ENCODE measurements at places on chromosomes 5 and 9. TPM values are rescaled to one million over a fixed set of nuclear protein-coding genes. Genes with fewer than 3 reads are reported as not detected.

DNA sequence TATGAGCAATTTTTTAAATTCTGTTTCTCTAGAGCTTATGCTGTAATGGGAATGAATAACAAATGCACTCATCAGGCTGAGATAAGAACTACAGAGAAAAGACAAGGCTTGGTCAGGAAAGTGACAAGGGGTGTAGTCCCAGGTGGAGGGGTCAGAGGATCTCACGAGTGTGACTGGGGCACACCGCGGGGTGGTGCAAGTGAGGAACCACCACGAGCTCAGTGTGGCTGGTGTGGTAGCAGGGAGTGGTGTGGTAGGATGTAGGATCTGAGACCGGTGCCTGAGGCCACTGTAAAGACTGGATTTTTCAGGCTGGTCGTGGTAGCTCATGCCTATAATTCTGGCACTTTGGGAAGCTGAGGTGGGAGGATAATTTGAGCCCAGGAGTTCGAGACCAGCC is 9.0 kb downstream of the ANXA6 start:
- peaks cover 89% of the 10 kb centered on the region for H3K4me1 ChIP-seq
- H3K27ac ChIP-seq: peak overlapping the region; percentile 82
- DNase-seq: peak; percentile 40

DNA sequence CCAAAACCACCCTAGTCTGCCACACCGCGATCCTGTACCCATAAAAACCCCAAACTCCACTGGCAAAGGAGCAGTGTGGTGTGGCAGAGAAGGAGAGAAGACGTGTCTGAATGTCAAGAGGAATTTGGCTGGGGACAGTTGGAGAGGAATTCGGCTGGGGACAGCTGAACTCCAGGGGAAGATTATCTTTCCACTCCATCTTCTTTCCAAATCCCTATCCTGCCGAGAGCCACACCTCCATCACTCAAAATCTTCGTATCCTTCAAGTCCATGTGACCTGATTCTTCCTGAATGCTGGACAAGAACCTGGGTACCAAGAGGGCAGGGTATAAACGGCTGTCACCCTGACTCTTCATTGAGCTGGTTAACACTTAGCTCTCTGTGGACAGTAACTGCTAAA is 448.1 kb downstream of the ARHGEF28 start:
- H3K4me3 ChIP-seq: no peak overlapping the region
- H3K4me1 ChIP-seq: no peaks in the 10 kb centered on the region
- H3K36me3 ChIP-seq: no peaks in the 10 kb centered on the region
- no peaks in the 10 kb centered on the region for H3K27me3 ChIP-seq
- DNase-seq: no peak

GRCh38 chr5:39178861-39179260 is 40.5 kb downstream of the FYB1 start:
- H3K4me1 ChIP-seq: peaks cover 96% of the 10 kb centered on the region
- no peaks in the 10 kb centered on the region for H3K27me3 ChIP-seq
- H3K27ac ChIP-seq: peak overlapping the region; percentile 93
- H3K4me3 ChIP-seq: peak overlapping the region; percentile 71

DNA sequence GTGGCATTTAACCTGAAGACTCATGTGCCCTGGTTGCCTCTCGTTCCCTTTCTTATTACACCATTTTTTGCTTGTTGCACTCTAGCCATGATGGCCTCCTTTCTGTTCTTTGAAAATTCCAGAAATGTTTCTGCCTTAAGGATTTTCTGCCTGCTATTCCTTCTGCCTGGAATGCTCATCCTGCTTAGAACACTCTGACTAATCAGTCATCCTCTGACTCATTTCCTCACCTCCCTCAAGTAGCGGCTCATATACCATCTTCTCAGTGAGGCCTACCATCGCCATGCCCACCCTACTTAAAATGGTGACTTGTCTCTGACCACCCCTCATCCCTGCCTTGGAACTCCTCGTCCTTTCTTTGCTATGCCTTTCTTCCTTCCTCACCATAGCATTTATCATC is 68.8 kb downstream of the KIF4B start:
- peaks cover 3% of the 10 kb centered on the region for H3K27me3 ChIP-seq
- H3K4me1 ChIP-seq: no peaks in the 10 kb centered on the region
- H3K36me3 ChIP-seq: no peaks in the 10 kb centered on the region
- no peak for DNase-seq
- no peak overlapping the region for H3K27ac ChIP-seq

- H3K27ac ChIP-seq: no peak overlapping the region
- no peaks in the 10 kb centered on the region for H3K36me3 ChIP-seq
- DNase-seq: no peak
- H3K4me3 ChIP-seq: no peak overlapping the region
- H3K4me1 ChIP-seq: no peaks in the 10 kb centered on the region
Observed at GRCh38 chr5:33319151-33319550, 121.6 kb upstream of the TARS1 start.

GRCh38 chr5:151740336-151740942 is 18.0 kb downstream of the ATOX1 start:
- no peak overlapping the region for H3K27ac ChIP-seq
- peaks cover 19% of the 10 kb centered on the region for H3K36me3 ChIP-seq
- peaks cover 32% of the 10 kb centered on the region for H3K4me1 ChIP-seq
- H3K27me3 ChIP-seq: no peaks in the 10 kb centered on the region
- peak; percentile 62 for DNase-seq

GRCh38 chr5:141873933-141874261 is 4.3 kb downstream of the PCDH1 start:
- no peaks in the 10 kb centered on the region for H3K36me3 ChIP-seq
- no peak for DNase-seq
- H3K4me3 ChIP-seq: no peak overlapping the region
- H3K27me3 ChIP-seq: peaks cover 65% of the 10 kb centered on the region
- H3K4me1 ChIP-seq: peaks cover 10% of the 10 kb centered on the region
- no peak overlapping the region for H3K27ac ChIP-seq

DNA sequence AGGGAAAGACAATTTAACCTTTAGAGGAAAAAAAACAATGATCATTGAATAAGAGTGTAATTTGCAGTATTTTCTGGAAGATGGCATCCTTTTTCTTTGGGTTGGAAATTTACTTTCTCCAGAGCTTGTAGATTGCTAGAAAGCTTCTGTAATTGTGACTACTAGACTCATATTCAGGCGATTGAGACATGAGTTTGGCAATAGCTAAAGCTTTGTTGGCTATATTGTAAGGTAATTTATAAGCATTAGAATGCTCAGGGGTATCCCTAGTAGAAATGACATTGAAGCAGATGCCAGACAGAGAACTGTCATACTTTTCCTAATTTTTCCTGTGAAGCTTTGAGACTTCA is 115.3 kb downstream of the UNC13B start:
- H3K27ac ChIP-seq: no peak overlapping the region
- H3K4me3 ChIP-seq: no peak overlapping the region
- DNase-seq: no peak
- peaks cover 9% of the 10 kb centered on the region for H3K27me3 ChIP-seq
- H3K36me3 ChIP-seq: no peaks in the 10 kb centered on the region

- H3K4me1 ChIP-seq: no peaks in the 10 kb centered on the region
- H3K36me3 ChIP-seq: no peaks in the 10 kb centered on the region
- no peak for DNase-seq
- H3K4me3 ChIP-seq: no peak overlapping the region
- H3K27ac ChIP-seq: no peak overlapping the region
- no peaks in the 10 kb centered on the region for H3K27me3 ChIP-seq
Observed at GRCh38 chr5:170986598-170986997, 124.8 kb downstream of the RANBP17 start.

GRCh38 chr5:746258-746761 is 38.2 kb downstream of the ZDHHC11B start:
- no peak overlapping the region for H3K27ac ChIP-seq
- H3K4me1 ChIP-seq: no peaks in the 10 kb centered on the region
- no peaks in the 10 kb centered on the region for H3K36me3 ChIP-seq
- DNase-seq: no peak
- H3K27me3 ChIP-seq: peaks cover 9% of the 10 kb centered on the region

The FAM81B gene
- total RNA-seq: not detected

The ORM2 gene
- total RNA-seq: not detected

The SIT1 gene
- 202 TPM for total RNA-seq

The IFNA2 gene
- total RNA-seq: not detected

The SEMA6A gene
- total RNA-seq: not detected

The APBA1 gene
- total RNA-seq: 1.6 TPM

The SLC6A19 gene
- not detected for total RNA-seq

The OSTF1 gene
- total RNA-seq: 117 TPM

The RAB3C gene
- not detected for total RNA-seq

The CCDC192 gene
- not detected for total RNA-seq

All from activated CD4-positive, alpha-beta T cell treated with anti-CD3 and anti-CD28 coated beads, Interleukin-2, amount 10 ng/mL, durations not matched to agents 7 days and 5 days (primary cell).